ENCODE measurements at places on chromosomes 16 and 17. TPM values are rescaled to one million over a fixed set of nuclear protein-coding genes. Genes with fewer than 3 reads are reported as not detected.

DNA sequence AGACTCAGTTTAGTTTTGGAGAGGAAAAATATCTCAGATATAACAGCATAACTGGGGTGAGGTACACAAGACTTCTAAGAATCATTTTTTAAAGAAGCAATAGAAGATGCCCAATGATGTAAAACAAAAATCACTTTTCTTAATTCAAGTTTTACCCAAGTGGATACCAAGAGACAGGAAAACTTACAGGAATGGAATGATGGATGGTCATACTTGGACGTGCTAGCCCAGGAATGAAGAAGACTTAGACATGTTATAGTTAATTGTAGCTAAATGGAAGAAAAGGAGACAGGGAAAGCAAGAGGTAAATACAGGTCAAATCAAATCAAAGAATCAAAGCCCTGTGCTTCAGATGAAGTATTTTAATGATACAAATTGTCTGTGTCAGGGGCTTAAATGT, 312.7 kb upstream of the KCNJ16 start:
- no peak for DNase-seq

DNA sequence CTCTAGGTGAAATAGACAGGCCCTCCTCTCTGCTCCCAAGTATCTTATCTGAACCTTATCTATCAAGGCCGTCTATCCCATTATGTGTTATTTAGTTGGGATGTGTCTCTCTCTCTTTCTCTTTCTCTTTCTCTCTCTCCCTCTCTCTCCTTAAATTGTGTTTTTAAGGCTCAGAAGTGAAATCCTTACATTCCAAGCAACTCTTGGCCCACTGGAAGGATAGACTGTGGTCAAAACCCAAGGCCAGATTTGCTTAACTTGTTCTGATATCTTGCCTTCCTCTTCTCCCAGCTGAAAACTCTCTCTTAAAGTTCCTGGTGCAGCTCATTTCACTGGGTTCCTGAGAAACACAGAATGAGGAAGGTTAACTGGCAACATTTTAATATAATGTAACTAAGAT, 14.7 kb downstream of the CDRT4 start:
- DNase-seq, result no peak

DNA sequence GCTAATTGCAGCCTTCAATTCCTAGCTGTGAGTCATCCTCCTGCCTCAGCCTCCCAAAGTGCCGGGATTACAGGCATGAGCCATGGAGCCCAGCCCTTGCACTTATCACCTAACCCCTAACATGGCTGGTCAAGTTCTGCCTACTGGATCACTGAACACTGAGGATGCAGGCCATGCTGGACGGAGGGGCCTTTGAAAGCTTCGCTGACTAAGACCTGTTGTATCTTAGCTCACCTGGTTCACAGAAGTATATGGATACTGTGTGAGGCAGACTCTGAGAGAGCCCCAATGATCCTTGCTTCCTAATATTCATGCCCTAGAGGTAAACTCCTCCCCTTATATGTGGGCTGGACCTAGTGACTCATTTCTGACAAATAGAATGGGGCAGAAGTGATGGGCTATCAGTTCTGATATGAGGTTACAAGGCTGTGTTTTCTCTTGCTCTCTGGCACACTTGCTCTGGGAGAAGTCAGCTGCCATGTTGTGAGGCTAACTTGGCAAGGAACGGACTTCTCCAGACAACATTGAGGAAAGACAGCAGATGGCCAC, 11.7 kb upstream of the TMIGD1 start:
- DNase-seq, result no peak

Gene ZPBP2
- total RNA-seq, result 1.6 TPM

DNA sequence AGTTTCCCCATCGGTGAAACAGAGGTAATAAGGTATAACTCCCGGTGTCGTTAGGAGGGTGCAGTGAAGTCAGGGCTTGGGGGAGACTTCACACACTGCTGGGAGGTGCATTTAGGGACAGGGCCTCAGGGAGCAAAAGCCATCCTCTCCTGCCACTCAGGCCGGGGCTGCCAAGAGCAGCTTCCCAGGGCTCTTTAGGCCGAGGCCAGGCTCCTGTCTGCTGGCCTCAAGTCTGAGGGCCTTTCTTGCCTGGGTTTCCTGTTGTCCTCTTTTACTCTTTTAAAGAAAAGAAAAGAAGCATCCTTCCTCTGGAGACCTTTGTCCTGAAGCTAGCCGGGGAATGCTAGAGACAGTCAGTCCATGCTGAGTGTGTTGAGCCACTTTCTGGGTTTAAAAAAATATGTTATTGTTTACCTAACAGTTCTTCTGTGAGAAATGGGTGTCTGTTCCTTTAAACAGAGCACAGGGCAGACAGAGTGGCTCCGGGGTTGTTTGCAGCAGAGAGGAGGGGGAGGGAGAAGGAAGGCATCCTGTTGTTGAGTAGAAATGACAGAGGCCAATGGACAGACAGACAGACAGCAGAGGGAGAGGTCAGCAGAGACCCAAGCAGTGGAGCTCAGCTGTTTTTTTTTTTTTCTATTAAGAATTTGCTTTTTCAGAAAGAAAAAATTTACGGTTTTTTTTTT, 79.1 kb downstream of the C17orf67 start:
- DNase-seq, result no peak

DNA sequence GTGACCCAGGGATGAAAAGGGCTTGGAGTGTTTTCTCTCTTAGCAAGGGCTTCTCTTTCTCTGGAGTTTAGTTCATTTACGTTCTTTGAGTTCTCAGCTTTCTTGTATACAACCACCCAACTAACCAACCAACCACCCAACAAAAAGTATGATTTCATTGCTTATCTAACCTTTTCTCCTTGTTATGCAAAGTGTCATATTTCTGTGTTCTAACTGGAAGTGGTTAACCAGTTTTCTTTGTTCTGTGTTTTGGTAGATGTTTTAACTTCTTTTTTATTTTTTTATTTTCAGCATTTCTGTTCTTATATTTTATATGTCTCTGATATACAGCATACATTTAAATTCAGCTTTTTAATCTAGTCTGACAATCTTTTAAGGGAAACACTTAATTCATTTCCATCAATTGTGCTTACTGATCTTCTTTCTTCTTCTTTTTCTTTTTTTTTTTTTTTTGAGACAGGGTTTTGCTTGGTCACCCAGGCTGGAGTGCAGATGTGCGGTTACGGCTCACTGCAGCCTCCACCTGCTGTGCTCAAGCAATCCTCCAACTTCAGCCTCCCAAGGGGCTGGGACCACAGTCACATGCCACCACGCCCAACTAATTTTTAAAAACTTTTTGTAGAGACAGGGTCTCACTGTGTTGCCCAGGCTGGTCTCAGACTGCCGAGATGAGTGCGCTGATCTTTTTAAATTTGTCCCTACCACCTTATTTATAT, 29.6 kb downstream of the NLK start:
- no peak for DNase-seq

Gene CFAP97D1
- total RNA-seq, result not detected

Gene KRT33B
- not detected for total RNA-seq

DNA sequence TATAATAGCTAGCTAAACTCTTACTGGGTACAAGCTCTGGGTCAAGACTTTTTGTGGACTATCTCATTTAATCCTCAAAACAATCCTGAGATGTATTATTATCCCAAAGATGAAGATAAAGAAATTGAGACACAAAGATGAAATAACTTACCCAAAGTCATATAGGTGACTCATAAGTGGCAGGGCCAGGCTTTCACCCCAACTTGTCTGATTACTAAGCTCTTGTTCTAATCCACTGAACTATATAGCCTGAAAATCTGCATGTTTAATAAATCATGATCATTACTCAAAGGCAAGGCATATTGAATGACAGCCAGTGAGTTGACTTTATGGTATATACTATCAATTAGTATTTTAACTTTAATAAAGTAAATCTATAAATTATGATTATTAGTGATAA, 77.4 kb downstream of the SKAP1 start:
- DNase-seq, result no peak

DNA sequence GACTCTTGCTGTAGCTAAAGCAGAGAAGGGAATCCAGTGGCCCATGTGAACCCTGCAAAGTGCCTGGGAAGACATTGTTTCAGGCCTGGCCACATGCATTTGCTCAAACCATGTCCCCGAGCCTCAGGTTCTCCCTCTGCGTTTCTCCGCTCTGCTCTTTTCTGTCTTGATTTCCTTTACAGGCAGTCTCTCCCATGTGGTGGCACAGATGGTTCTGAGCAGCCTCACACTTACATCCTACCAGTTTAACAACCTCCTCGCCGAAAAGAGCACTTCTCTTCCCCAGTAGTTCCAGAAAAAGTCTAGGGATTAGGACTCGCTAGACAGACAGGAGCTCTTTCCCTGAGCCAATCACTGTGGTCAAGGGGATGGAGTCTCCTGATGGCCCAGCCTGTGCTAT, 28.3 kb upstream of the MYH10 start:
- no peak for DNase-seq

Gene ZNF423
- not detected for total RNA-seq
